ENCODE measurements at places on chromosomes 5 and 9. TPM values are rescaled to one million over a fixed set of nuclear protein-coding genes. Genes with fewer than 3 reads are reported as not detected.

GRCh38 chr9:11471321-11471720 is 858.5 kb upstream of the PTPRD start:
- no peak for DNase-seq

- peak; percentile 35 for DNase-seq
Measured at GRCh38 chr9:135809166-135809565, 98.2 kb downstream of the CAMSAP1 start.

GRCh38 chr9:97908705-97909104 is 13.6 kb downstream of the TRMO start:
- no peak for DNase-seq

MYMK gene
- total RNA-seq: not detected

GRCh38 chr9:85402551-85402950 is 339.2 kb downstream of the AGTPBP1 start:
- DNase-seq: no peak

KYAT1 gene
- 12.7 TPM for total RNA-seq

SLC36A3 gene
- not detected for total RNA-seq

SMARCA2 gene
- total RNA-seq: 145 TPM

PCDHGA12 gene
- total RNA-seq: 6.8 TPM

SAXO1 gene
- 1.5 TPM for total RNA-seq

SLC22A5 gene
- 28.9 TPM for total RNA-seq

GRCh38 chr5:16929831-16930230 is 6.3 kb downstream of the MYO10 start:
- DNase-seq: no peak

- DNase-seq: no peak
Measured at GRCh38 chr9:118577121-118577520, 792.1 kb downstream of the BRINP1 start.

GRCh38 chr5:158380661-158381060 is 521.7 kb upstream of the CLINT1 start:
- no peak for DNase-seq

- DNase-seq: no peak
Measured at GRCh38 chr5:150274811-150275210, 14.8 kb downstream of the CAMK2A start.

- peak; percentile 98 for DNase-seq
Measured at GRCh38 chr5:179821298-179822058, 773 bp downstream of the SQSTM1 start.
